ENCODE measurements at places on chromosomes 4 and X. TPM values are rescaled to one million over a fixed set of nuclear protein-coding genes. Genes with fewer than 3 reads are reported as not detected.

DNA sequence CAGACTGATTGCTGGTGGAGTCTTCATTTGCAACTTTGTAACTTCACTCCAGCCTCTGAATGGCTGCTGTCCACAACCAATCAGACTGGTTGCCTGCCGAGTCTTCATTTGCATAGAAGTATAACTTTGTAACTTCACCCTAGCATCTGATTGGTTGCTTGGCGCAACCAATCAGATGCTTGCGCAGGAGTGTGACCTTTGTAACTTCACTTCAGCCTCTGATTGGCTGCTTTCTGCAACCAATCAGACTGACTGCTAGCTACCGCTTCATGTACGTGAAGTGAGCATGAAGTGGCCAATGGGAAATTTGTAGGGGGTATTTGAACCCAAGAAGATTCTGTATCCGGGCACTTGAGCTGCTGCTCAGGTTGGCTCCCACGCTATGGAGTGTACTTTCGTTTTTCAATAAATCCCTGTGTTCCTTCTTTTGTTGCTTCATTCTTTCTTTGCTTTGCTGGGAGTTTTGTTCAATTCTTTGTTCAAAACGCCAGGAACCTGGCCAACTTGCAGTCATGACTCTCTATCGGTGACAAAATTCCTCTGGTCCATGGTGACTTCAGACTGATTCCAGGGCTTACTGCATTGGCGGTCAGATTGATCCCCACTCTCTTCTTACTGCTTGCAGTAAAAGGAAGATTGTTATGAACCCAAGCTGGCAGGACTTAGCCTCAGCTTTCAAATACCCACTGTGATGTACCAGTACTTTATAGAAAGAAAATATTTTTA lies 46.4 kb upstream of the FGG start:
- DNase-seq, result no peak
- no peaks in the 10 kb centered on the region for H3K36me3 ChIP-seq
- no peaks in the 10 kb centered on the region for H3K4me1 ChIP-seq
- H3K27ac ChIP-seq, result no peak overlapping the region
- H3K4me3 ChIP-seq, result no peak overlapping the region

The SH3D19 gene
- 0.38 TPM for total RNA-seq

The KCNE5 gene
- not detected for total RNA-seq

The HHIP gene
- total RNA-seq, result not detected

DNA sequence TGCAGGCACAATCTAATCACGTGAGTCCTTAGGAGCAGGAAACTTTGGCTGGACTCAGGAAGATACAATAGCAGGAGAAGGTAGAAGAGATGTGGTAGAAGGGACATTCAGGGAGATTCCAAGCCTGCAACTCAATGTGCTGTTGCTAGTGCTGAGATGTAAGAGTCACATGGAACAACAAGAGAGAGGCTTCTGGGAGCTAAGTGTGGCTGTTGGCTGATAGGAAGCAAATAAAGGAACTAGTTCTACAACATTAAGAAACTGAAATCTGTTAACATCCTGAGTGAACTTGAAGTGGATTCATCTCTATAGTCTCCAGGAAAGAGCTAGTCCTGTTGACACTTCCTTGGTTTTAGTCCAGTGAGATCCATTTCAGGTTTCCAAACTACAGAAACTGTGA lies 1207.4 kb downstream of the ADGRL3 start:
- H3K27ac ChIP-seq, result no peak overlapping the region
- H3K4me1 ChIP-seq, result no peaks in the 10 kb centered on the region
- H3K27me3 ChIP-seq, result no peaks in the 10 kb centered on the region

DNA sequence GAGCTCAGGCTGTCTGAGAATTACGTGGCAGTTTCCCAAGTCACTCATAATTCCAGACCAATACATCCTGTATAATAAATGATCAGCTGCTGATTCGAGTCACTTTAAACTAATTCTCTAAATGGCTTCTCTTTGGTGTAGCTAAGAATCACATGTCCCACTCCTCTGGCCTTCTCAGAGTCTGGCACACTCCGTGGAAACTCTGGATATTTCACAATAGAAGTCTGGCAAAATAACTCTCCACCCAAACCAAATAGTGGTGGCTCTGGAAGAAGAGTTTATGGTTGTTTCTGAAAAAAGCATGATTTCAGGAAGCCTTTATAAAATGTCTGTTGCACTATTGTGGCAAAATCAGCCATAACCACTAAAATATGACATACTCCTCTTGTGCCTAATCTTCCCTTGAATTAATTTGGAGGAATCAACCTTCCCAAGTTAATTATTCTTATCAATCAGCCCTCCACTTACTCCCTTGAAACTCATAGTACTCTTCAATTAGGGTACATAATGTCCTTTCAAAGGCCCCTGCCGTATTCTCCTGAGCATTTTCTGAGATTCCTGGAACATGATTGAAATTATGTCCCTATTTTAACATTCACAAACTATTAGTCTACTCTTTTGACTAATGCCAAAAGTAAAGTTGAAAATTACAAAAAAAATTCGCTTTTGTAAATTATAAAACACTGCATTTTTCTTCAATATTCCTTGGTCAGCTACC lies 991.6 kb downstream of the FAT4 start:
- no peaks in the 10 kb centered on the region for H3K36me3 ChIP-seq
- DNase-seq, result no peak
- H3K27ac ChIP-seq, result no peak overlapping the region
- no peaks in the 10 kb centered on the region for H3K27me3 ChIP-seq
- H3K4me1 ChIP-seq, result no peaks in the 10 kb centered on the region
- no peak overlapping the region for H3K4me3 ChIP-seq

Measured in T-cell (primary cell).